ENCODE measurements at places on chromosomes 11 and 22. TPM values are rescaled to one million over a fixed set of nuclear protein-coding genes. Genes with fewer than 3 reads are reported as not detected.

Gene TMEM41B
- total RNA-seq = 103 TPM

Gene TNNI2
- 8.6 TPM for total RNA-seq

Gene CADM1
- 534 TPM for total RNA-seq

Gene POLD4
- total RNA-seq = 30.8 TPM

Gene LRFN4
- 14.1 TPM for total RNA-seq

Gene SCUBE1
- total RNA-seq = not detected

Gene GAB4
- total RNA-seq = not detected

Gene OR52E1
- not detected for total RNA-seq

Gene TEX12
- total RNA-seq = not detected

Gene PDGFB
- 8.3 TPM for total RNA-seq

Gene OR51I1
- not detected for total RNA-seq

Gene CATSPERZ
- total RNA-seq = 16.7 TPM

Gene TMEM223
- total RNA-seq = 22.7 TPM

Gene GDPD4
- not detected for total RNA-seq

Gene TSGA10IP
- not detected for total RNA-seq

Gene PGA5
- not detected for total RNA-seq

Gene GGT5
- 0.51 TPM for total RNA-seq

Gene C11orf16
- total RNA-seq = not detected

Gene RBX1
- 70.0 TPM for total RNA-seq

Gene ZMAT5
- 19.7 TPM for total RNA-seq

Gene ZNF215
- total RNA-seq = not detected

Gene LGALS1
- total RNA-seq = 4.8 TPM

Gene COMT
- 103 TPM for total RNA-seq

Gene UPK3A
- 2.0 TPM for total RNA-seq

Gene HSPB2
- total RNA-seq = not detected

Gene CEP126
- total RNA-seq = 4.6 TPM

All from Caco-2 (cell line).